ENCODE measurements at places on chromosomes 7 and 10.

DNA sequence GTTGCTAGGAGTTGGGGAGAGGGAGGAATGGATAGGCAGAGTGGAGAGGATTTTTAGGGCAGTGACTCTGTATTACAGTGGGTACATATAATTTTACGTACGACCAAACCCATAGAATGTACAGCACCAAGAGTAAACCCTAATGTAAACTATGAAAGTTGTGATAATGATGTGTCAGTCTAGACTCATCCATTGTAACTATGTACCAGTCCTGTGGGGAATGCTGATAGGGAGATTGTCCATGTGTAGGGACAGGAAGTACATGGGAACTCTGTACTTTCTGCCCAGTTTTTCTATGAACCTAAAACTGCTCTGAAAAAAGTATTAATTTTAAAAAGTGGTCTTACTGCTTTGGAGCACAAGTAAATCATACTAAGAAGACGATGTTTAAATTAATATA lies 441.8 kb downstream of the AUTS2 start:
- DNase-seq: no peak

GRCh38 chr7:42082144-42082543 lies 154.9 kb downstream of the GLI3 start:
- DNase-seq: no peak

DNA sequence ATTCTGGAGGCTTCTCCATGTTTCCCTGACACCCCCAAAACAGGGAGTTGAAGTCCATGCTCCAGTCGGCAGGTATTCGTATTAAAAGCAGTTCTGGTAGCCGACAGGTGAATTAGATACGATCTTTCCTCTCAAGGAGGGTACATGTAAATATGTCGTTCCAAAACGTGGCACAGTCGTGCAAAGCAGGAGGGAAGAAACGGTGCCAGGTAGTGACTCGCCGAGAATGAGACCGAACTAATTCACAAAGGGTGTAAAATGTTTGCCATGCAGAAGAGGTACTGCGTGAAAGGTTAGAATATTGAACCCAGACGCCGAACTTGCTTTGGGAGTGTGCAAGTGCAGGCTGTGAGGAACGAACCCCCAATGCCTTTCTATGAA lies 483 bp downstream of the EDRF1 start:
- no peak for DNase-seq

GRCh38 chr10:124250506-124250905 lies 157.1 kb upstream of the CHST15 start:
- DNase-seq: peak; percentile 9

DNA sequence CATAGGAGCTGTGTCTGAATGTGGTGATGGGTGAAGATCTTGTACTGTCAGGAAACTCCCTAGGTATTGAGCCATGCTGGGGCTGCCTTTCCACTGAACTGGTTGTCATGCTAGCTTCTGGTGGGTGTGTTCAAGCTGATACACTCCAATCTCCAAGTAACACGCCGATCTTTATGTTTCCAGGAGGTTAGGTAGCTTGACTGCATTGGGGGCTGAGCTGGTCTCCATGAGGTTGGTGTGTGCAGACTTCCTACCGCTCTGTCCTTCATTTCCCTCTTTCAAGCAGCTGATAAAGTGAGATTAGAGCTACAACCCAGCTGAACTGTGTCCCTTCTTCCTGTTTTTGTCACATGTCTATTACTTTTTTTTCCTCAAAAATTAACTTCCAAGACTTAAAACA lies 265.5 kb downstream of the ANKRD30A start:
- DNase-seq: no peak

DNA sequence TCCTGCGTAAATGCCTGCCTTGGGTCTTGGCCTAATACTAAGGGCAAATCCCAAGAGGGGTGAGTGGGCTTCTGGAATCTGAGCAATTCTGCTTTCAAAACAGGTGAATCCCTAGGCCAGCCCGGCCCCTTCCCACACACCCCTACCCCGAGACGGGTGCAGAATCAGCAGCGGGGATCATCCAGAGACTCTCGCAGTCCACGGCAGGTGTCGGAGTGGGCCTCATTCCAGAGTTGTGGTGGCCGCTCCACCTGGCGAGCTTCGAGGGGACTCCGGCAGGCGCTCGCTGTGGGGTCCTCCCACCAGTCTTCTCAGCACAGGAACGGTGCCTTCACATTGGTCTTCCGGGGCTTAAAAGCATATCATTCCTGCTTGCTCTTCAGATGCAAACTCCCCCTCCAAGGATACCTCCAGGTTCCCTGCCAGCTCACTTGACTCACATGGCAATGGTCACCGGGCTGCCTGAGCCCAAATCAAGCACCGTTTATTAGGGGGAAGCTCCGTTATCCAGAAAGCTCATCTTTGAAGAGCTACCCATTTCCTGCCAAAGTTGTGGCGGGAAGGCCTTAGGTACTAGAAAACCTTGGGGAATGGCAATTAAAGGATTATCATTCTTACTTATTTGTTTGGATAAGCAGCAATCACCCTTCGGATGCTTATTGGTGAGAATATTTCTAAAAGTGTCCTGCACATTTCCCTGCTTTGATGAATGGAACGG lies 67.6 kb downstream of the PRKAG2 start:
- peak; percentile 78 for DNase-seq

DNA sequence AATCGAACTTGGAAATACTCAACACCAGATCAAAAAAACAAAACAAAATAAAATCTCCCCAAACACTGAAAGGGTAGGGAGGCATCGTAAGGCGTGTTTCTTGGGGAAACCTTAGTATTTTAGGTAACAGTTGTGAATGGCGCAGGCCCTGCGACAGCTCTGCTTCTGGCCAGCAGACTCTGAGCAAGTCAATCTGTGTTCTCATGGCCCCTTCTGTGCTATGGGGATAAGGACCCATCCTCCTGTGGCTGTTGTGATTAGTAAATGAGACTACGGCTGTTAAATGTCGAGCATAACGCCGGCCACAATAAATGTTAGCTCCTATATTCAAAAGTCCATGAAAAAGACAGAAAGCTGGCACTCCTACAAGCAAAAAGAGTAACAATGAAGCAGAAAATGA lies 27.0 kb downstream of the RPP38 start:
- DNase-seq: no peak

DNA sequence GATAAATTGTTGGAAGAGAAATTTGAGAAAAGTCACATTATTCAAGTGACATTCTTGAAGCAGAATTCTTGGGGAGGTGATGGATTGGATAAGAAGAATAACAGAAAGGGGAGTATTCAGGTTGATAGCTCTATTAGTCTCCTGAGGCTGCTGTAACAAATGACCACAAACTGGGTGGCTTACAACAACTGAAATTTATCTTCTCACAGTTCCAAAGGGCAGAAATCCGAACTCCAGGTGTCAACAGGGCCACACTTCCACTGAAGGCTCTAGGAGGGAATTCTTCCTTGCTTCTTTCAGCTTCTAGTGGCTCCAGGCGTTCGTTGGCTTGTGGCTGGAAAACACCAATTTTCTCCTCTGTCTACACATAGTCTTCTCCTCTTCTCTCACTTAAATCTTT lies 99.8 kb downstream of the TES start:
- no peak for DNase-seq

DNA sequence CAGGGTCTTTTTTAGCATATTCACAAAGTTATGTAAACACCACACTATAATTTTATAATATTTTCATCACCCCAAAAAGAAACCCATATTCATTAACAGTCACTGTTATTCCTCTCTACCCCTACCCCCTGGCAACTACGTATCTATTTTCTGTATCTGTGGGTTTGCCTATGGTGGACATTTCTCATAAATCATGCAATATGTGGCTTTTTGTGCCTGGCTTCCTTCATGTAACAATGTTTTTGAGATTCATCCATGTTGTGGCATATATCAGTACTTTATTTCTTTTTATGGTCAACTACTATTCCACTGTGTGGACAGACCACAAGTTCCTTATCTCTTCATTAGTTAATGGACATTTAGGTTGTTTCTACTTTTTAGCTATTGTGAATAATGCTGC lies 59.1 kb upstream of the PAPSS2 start:
- no peak for DNase-seq

- DNase-seq: no peak
These were observed 12.0 kb upstream of the HHEX start for GRCh38 chr10:92677708-92678107.

GRCh38 chr10:125157505-125157904 lies 2.9 kb downstream of the CTBP2 start:
- peak; percentile 25 for DNase-seq

- no peak for DNase-seq
These were observed 9.0 kb upstream of the RASSF4 start for GRCh38 chr10:44950326-44951225.

DNA sequence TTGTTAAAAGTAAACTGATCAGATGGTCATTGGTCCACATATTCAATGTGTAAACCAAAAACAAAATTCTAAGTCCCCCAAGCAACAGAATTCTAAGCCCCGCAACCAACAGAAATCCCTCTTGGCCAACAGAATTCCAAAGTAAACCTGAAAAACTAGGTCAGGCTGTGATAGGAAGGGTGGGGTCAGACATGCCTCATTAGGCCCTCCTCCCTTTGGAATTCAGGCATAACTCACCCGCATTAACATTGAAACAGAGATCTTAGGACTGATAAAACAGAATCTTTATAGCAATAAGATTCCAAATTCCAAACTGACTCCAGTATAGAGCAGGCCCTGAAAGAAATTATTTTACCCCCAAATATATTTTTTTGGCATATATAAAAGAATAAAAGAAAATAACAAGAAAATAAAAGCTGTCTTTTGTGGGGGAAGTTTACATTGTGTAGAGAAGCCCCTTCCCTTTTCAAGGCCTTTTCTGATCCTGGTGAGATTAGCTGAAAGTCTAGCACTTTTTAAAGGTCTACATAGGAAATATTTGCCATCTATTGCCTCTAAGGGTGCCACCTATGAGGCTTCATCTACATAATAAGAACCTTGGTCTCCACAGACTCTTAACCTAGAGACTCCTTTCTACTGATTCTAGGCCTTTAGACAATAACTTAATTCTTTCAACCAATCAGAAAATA lies 30.5 kb downstream of the GNAT3 start:
- no peak for DNase-seq

- no peak for DNase-seq
These were observed 15.1 kb downstream of the URGCP start for GRCh38 chr7:43891069-43891955.

DNA sequence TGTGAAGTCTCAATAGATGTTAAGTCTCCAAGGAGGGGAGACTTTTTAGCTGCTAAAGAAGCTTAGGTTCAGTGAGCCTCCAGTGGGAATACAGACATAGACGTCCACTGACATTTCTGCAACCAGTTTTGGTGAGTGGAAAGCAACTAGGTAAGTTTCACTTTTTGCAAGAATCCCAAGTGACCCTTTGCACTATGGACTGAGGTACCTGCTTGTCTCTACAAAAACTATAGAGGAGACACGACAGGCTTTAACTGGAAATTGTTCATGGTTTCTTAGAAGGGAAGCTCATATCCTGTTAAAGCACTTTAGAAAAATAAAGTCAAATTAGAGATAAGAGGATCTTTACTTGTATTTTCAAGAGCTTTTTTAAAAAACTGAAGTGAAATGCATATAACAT lies 38.6 kb downstream of the GBF1 start:
- no peak for DNase-seq

DNA sequence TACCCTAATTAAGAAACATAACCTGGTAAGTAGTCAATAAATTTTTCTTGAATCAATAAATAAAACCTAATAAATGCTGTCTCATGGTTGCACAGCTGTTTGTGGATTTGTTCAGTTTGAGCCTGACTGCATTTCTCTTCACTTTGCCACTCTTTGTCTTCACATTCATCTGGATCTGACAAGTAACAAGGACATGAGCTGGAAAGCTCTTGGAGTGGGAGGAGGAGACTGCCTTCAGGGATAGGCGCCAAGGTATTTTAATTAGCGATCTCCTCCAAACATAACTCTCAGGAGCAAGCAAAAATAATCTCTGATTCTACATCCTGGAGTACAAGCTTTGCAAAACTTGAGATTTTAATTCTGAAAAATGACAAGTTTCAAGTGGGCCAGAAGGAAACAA lies 251.0 kb downstream of the BMPER start:
- DNase-seq: no peak

GRCh38 chr7:1255080-1255816 lies 22.6 kb downstream of the UNCX start:
- DNase-seq: no peak

DNA sequence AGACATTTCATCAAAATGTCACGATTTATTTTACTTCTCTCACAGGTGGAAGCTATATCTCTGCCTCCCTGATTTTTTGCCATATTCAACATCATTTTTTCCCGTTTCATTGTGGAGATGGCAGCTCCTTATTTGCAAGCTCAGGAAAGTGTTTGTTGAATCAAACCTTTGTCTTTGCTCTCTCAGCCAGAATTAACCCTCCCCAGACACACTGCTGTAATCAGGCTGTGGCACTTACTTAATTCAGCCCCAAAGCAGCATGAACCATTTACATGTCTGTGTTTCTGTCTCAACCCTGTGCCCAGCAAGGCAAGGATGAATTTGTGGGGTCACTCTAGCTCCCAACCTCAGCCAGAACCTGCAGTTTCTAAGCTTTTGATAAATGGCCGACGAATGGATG lies 397.2 kb downstream of the TCERG1L start:
- no peak for DNase-seq

DNA sequence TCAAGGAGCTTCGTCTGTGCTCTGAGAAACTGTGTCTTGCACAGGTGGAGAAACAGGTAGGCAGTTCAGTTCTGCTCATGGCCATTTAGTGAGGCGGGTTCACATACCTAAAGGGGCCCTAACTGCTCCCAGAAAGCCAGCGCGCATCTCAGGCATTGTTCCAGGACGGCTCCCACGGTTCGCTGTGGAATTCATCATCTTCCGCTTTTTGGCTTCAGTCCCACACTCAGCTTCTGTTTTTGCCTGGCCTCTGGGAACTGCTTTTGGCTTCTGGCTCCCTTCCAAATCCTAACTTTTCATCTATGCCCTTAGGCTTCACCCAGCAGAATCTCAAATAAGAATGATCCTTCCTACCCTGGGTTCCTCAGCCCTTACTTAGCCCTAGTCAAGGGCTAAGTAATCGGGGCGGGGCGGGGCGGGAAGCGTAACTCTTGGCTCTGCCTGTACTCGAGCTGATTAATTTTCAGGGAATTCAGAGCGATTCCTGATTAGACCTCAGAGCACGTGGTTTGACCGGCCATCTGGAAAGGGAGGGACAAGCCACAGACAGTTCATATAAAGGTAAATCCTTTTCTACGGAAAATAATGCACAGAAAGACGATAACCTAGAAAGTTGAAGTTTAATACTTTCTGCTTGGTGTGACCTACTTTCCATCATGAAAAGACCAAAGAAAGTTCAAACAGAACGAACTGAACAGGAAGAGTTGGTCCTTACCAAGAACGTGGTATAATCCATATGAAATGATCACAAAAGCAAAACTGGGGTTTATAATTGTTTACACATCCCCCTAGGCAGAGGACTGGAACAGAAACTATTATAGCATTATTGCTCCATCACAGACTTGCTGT lies 105.7 kb downstream of the ST8SIA6 start:
- DNase-seq: no peak

- no peak for DNase-seq
These were observed 28.8 kb upstream of the ICA1 start for GRCh38 chr7:8290645-8291308.

All from DMS79 treated with DMSO at 0.1 percent for 48 hours (cell line).